Stimulated activated CD8-positive, alpha-beta memory T cell treated with anti-CD3 and anti-CD28 coated beads, Interleukin-2, amount 100 ng/mL, for 48 hours (primary cell): ENCODE measurements at places on chromosomes 4 and X.

DNA sequence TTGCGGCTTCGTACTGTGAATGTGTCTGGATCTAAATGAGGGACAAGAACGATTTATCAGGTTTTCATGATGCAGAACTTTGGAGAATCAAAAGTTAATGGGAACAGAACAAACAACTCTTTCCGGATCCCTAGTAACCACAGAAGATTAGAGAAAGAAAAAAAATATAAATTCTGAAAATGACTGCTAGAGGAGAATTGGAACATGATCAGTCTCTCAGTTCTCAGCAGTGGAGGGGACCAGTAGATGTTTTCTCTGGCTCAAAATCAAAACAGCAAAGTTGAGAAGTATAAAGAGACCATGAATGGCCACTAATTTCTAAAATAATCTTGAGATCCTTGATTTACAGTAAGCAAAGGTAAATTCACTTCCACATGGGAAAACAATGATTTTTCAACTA lies 38.1 kb upstream of the GK2 start:
- no peak for DNase-seq

DNA sequence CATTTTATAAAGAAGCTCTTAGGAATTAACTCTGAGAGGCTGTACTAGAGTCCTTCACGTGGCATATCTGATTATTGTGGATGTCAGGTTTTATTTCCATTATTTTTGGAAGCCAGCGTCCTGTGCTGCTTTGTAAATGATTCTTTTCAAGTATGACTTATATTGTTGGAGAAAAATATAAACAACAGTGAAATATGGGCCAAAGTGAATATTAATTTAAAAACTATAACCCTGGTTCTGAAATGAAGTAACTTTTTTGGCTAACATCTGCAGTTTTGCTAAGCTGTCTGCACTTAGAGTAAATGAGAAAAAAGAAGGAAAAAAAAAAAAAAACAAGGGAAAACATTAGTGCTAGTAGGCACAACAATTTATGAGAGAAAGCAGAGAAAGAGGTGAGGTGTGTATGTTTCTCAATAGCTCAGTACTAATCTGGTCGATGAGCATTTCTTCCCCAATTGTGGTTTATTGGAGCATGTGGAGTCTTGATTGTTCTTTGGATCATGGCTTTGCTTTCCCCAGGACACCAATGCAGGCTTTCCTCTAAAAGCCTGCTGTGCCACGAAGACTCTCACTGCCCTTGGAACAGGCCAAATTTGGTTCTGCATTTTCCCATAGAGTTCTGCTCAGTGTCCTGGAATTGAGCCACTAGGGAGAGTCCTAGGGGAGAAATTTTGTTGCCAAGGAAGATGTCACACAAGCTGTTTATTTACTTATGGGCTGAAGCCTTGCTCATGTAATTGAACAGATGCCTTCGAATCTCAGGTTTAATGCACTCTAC lies 273.3 kb downstream of the DKK2 start:
- DNase-seq = no peak

GRCh38 chrX:45743906-45744625 lies 543.4 kb upstream of the DIPK2B start:
- DNase-seq = no peak

DNA sequence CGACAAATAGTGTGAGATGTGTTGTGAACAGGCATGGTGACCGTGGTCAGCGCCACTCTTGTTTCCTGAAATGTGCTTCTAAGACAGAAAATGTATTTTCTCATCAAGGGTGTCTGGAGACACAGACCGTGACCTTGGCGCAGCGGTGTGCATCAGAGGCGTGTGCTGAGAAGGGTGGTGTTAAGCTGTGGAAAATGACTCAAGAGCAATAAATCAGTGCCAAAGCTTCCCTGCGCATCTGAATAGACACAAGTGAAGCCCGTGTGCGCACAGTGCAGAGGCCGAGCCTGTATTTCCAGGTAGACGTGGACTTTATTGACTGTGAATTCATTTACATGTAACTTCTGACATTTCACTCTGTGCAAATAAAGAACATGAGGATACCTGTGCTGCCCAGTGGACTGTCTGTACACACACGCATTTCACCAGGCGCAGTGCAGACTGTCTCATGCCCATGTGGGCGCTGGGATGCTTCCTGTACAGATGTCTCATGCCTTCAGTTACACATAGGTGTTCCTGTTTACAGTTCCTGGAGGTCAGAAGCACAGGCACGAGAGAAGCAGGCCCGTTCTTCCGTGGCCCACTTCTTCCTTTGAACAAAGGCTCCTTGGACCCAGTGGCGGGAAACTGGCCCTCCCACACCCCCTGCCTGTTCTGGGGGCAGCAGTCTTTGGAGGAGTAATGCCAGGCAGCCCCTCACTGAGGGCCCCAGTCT lies 31.9 kb downstream of the NSG1 start:
- DNase-seq = no peak

DNA sequence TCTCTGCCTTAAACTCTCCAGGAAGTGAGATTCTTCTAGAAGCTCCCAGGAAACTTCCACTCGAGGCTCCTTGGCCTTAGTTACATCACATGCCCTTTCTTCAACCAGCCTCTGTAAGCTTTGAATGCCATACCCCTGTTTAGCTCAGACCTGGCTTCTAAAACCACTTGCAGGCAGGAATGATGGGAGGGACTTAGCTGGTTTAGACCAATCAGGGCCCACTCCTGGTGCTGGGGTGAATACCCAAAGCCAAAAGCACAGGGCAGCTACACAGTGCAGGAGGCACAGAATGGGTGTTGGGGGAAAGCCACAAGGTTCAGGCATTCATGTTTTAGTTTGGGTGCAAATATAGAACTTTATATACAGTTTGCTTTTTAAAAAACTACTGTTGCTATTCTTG lies 296.2 kb downstream of the FRMPD4 start:
- DNase-seq = no peak

DNA sequence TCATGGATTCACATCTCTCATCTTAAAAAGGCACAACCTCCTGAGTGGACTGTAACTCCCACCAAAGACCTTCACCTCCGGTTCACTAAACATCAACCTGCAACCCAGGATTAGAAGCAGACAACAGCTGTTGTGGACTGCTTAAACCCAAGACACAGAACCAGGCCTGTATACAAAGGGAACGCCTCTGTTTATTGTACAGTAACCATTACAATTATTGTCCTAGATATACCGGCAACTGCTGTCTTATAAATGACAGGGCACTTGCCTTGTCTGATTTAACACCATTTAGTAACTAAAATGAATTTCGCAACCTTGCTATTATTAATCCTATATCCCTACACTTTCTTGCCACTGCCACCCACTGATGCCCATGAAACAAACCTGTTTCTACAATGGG lies 22.8 kb upstream of the CSTF2 start:
- DNase-seq = no peak

GRCh38 chr4:1741208-1741607 lies 19.9 kb downstream of the TACC3 start:
- no peak for DNase-seq

DNA sequence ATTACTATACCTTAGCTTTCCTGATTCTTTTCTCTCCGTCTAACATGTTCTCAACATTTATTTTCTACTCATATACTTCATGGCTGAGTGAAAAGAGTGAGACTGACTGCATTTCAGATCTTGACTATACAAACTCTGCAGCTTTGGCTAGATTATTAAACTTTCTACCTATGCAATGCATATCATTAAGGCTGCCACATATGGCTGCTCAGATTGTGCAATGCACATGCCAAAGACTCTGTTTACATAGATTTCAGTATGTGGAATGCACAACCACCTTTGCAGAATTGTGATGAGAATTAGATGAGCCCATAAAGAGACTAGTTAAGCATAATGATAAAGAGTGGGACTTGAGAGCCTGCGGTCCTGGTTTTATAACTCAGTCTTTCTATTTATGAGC lies 196.5 kb downstream of the BMPR1B start:
- DNase-seq = no peak

DNA sequence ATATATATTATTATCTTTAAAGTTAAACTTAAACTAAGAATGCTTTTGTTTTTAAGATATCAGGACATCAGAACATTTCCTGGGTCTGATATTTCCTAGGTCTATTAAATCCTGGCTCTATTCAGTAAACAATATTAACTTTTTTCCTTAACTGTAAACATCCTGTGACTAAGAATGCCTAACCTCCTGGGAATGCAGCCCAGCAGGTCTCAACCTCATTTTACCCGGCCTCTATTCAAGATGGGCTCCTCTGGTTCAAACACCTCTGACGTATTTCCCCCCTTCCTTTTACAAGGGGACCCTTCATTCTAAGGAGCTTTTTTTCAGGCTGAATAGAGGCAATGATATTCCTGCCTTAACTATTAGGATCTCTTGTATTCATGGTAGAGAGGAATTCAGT lies 35.8 kb upstream of the DYNLT3 start:
- no peak for DNase-seq

DNA sequence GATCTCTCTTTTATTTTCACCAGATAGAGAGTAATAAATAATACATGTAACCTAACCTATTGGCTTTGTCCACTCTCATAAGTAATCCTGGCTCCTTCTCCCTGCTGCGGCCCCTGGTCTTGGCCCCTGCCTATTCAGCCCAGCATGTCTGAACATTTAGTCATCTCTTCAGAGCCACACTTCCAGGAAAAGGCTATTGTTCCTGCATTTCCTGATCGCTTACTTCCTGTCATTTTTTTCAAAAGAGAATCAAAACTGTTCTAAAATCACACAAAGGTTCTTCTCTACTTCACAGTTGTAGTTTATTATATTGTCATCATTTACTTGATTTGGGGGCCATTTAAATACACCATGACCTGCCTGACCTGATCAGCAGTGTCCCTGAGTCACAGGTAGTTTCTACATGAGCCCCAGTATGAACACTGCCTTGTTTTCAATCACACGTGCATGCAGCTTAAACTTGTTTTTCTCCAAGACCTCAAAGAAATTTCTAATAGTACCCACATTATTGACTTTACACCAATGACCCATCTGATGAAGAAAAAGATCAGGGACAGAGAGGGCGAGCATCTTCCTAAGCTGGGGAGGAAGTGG lies 47.4 kb upstream of the KDR start:
- DNase-seq = no peak

GRCh38 chr4:152427981-152428380 lies 107.9 kb downstream of the FBXW7 start:
- DNase-seq = no peak

DNA sequence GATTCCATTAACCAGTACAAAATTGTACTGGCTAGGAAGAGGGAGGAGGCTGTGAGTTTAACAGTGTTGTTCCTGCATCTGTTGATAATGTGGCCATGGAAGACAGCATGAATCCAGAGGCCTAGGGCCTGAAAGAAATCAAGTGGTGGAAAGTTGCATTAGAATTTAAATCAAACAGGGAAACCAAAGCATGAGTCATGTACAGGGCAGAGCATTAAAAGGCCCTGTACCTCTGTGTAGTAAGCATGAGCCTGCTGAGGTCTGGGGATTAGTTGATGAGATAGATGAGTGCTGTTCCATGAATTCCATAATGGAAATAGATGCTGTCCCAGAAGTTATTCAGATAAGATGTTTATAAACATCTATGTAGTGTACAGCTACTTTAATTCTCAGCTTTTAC lies 58.3 kb downstream of the MID1IP1 start:
- no peak for DNase-seq

- no peak for DNase-seq
Measured at GRCh38 chr4:114688059-114688458, 89.5 kb downstream of the UGT8 start.

DNA sequence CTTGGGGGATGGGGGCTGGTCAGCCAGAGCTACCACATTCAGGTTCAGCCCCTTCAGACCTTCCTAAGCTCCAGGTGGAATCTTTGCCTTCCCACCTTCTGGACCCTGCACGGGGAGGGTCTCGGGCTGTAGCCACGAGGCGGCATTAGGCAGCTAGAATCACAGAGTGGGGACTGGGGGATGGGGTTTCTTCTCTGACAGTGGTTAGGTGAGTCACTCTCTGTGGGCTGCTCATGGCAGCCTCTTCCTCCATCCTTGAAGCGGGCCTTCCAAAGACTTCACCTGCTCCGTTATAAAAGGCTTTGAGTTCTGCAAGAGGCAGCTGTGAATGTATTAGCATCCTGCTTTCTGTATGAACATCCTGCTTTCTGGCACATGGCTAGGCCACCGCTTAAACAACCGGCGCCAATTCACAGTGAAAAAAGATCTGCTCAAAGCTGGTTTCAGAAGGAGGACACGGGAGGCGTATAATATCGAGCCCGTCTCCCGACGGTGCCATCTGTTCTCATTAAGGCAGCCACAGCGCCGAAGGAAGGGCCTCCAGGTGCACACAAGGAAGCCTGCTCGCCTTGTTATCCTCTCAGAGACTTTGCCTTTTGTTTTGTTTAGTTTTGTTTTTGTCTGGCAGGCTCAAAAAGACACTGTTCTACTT lies 74.3 kb upstream of the IGFBP7 start:
- no peak for DNase-seq
